K562 (cell line): ENCODE measurements at places on chromosomes 4 and X.
A peak's percentile ranks its signal among the peaks of the same experiment; 100 is the strongest.

GRCh38 chr4:65217179-65217578, 453.1 kb downstream of the EPHA5 start:
- H3K4me1 ChIP-seq: no peaks in the 10 kb centered on the region
- no peaks in the 10 kb centered on the region for H3K27me3 ChIP-seq
- DNase-seq: no peak
- H3K27ac ChIP-seq: no peak overlapping the region
- H3K4me3 ChIP-seq: no peak overlapping the region

- H3K4me3 ChIP-seq: no peak overlapping the region
- H3K27ac ChIP-seq: no peak overlapping the region
- no peak for DNase-seq
- H3K27me3 ChIP-seq: no peaks in the 10 kb centered on the region
These were observed 1.6 kb upstream of the EXOC1 start for GRCh38 chr4:55851885-55852284.

DNA sequence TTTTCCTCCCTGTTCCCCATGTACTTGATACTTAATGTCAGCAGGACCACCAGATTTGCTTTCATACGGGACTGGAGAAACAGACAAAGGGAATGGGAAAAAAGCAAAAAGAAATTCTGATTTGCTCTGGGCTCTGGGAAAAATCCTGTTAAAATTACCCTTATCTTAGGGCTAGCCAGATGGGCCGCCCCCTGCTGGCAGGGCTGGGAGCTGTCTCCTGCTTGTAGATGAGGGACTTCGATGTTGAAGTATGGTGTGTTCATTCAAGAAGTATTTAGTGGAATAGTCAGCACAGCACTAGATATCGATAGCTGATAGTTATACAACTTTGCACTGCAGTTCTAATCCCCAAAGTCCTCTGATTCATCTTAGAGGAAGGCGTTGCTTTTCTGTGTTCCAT, 45.8 kb downstream of the BCORL1 start:
- peak; percentile 52 for DNase-seq
- no peak overlapping the region for H3K4me3 ChIP-seq
- peaks cover 82% of the 10 kb centered on the region for H3K36me3 ChIP-seq
- H3K4me1 ChIP-seq: peaks cover 7% of the 10 kb centered on the region; the same call in 2 of the 3 replicates
- H3K27ac ChIP-seq: no peak overlapping the region
- no peaks in the 10 kb centered on the region for H3K27me3 ChIP-seq

GRCh38 chrX:39928704-39929378, 168.9 kb downstream of the BCOR start:
- H3K36me3 ChIP-seq: no peaks in the 10 kb centered on the region
- H3K4me1 ChIP-seq: no peaks in the 10 kb centered on the region
- H3K27me3 ChIP-seq: no peaks in the 10 kb centered on the region; the same call in 1 of the 2 replicates

DNA sequence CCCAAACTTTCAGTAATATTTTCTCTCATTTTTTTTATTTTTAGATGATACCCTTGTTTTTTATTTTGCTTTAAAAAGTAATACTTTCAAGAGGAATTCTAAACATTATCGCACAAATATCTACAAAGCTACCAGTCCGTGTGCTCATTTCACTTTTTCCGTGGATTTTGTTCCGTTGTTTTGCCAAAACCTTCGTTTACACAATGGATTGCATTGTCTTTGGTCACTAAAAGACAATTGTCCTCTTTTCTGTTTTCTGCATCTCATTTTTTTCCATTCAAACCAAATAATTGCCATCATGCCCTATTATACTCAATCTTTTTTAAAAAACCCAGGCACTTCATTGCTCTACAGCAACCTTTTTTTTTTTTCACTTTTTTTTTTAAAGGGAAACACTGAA, 214.9 kb downstream of the CXXC4 start:
- no peaks in the 10 kb centered on the region for H3K36me3 ChIP-seq
- H3K4me3 ChIP-seq: no peak overlapping the region
- no peak for DNase-seq
- no peaks in the 10 kb centered on the region for H3K4me1 ChIP-seq
- no peaks in the 10 kb centered on the region for H3K27me3 ChIP-seq
- no peak overlapping the region for H3K27ac ChIP-seq

DNA sequence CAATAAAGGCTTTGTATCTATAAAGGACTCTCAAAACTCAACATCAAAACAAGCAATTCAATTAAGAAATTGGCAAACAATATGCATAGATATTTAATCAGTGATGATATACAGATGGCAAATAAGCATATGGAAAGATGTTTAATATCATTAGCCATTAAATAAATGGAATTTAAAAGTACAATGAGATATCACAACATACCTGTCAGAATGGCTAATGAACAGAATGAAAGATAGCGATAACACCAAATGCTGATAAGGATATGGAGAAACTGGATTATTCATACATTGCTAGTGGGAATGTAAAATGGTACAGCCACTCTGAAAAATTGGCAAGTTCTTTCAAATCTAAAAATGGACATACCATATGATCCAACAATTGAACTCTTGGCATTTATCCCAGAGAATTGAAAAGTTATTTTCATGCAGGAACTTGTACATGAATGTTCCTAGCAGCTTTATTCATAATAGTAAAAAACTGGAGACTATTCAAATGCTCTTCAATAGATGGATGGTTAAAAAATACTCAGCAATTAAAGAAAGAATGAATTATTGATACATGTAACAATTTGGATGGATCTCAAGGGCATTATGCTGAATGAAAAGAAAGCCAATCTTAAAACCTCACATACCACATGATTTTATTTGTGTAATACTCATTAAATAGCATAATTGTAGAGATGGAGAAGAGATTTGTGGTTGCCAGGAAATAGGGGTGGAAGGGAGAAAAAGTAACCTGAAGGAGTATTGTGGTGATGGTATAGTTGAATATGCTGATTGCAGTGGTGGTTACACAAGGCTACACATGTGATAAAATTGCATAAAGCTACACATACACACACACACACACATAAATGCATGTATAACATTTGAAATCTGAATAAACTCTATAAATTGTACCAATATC, 45.9 kb upstream of the ALG13 start:
- H3K27ac ChIP-seq: no peak overlapping the region
- no peak for DNase-seq
- no peaks in the 10 kb centered on the region for H3K27me3 ChIP-seq
- no peak overlapping the region for H3K4me3 ChIP-seq
- H3K36me3 ChIP-seq: no peaks in the 10 kb centered on the region
- no peaks in the 10 kb centered on the region for H3K4me1 ChIP-seq

GRCh38 chr4:101345596-101346350, 1.6 kb downstream of the PPP3CA start:
- DNase-seq: peak; percentile 56
- peaks cover 21% of the 10 kb centered on the region for H3K4me1 ChIP-seq
- peak overlapping the region; percentile 77 for H3K4me3 ChIP-seq
- H3K27ac ChIP-seq: no peak overlapping the region; the same call in 2 of the 3 replicates
- peaks cover 7% of the 10 kb centered on the region for H3K27me3 ChIP-seq
- no peaks in the 10 kb centered on the region for H3K36me3 ChIP-seq

GRCh38 chr4:29278585-29278984, 1441.6 kb upstream of the PCDH7 start:
- DNase-seq: no peak
- H3K27ac ChIP-seq: no peak overlapping the region
- no peaks in the 10 kb centered on the region for H3K27me3 ChIP-seq
- no peaks in the 10 kb centered on the region for H3K4me1 ChIP-seq

DNA sequence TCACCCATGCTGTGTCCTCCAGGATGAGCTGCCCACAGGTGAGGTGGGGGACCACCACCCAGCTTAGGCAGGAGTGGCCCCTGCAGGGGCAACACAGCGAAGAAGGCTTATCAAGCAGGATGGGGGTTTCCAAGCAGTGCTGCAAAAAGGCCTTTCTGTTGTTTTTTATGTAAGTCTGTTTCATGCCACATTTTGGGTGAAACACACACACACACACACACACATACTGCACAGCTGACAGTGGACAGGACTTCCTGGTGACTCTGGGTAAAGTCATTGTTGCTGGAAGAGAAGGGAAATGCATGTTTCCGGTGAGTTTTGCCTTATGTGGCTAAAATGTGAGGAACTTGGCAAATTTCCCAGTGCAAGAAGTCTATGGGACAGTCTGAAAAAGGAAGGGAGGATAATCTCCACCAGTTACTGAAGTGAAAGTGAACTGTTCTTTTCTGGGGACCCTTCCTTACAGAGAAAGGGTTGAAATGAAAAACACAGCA, 119.2 kb downstream of the IRF2 start:
- H3K4me3 ChIP-seq: no peak overlapping the region
- peak; percentile 88 for DNase-seq
- H3K4me1 ChIP-seq: peaks cover 8% of the 10 kb centered on the region
- H3K27ac ChIP-seq: peak overlapping the region; percentile 65
- H3K36me3 ChIP-seq: no peaks in the 10 kb centered on the region

GRCh38 chr4:149836546-149836945, 20.9 kb upstream of the IQCM start:
- no peaks in the 10 kb centered on the region for H3K4me1 ChIP-seq
- DNase-seq: no peak
- no peaks in the 10 kb centered on the region for H3K27me3 ChIP-seq

- DNase-seq: no peak
- no peak overlapping the region for H3K4me3 ChIP-seq
- H3K36me3 ChIP-seq: no peaks in the 10 kb centered on the region
- no peaks in the 10 kb centered on the region for H3K27me3 ChIP-seq
- no peak overlapping the region for H3K27ac ChIP-seq
These were observed 19.7 kb downstream of the FAM47A start for GRCh38 chrX:34112459-34112858.

DNA sequence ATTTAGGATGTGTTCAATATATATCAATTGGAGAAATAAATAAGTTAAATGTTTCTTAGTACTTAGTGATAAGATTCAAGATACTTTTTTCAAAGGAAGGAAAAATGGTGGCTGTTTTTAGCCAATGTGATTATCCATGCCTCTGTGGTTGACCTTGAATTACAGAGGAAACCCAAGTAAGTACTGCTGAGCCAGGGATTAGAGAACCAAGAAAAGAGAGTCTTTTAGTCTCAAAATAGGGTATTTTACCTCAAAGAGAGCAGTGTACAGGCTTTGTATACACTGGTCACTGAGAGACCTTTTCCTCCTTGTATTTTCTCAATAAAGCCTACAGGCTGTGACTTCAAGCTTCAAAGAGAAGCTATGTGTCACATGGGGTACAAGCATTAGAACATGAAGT, 1075.3 kb downstream of the ADGRL3 start:
- no peak overlapping the region for H3K4me3 ChIP-seq
- H3K27me3 ChIP-seq: no peaks in the 10 kb centered on the region
- no peaks in the 10 kb centered on the region for H3K4me1 ChIP-seq

DNA sequence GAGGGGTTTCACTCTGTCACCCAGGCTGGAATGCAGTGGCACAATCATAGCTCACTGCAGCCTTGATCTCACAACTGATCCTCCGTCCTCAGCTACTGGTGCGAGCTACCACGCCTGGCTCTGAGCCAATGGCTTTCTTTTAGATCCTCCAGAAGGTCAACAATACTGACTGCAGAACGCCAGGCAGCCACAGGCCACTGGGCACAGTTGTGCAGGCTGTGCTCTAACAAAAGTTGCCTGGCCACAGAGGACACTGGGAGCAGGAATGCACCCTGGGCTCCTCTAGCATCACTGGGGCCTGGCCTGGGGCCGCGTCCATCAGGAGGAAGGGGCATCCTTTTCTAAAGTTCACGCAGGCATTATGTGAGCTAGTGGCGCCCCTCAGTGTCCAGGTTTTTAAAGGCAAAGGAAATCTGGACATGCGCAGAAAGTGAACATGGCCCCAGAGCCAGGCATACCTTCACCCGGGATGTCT, 14.9 kb upstream of the PORCN start:
- H3K27ac ChIP-seq: no peak overlapping the region
- no peak overlapping the region for H3K4me3 ChIP-seq
- peaks cover 16% of the 10 kb centered on the region; the same call in 2 of the 3 replicates for H3K4me1 ChIP-seq
- no peaks in the 10 kb centered on the region for H3K36me3 ChIP-seq
- no peaks in the 10 kb centered on the region for H3K27me3 ChIP-seq
- DNase-seq: peak; percentile 41

DNA sequence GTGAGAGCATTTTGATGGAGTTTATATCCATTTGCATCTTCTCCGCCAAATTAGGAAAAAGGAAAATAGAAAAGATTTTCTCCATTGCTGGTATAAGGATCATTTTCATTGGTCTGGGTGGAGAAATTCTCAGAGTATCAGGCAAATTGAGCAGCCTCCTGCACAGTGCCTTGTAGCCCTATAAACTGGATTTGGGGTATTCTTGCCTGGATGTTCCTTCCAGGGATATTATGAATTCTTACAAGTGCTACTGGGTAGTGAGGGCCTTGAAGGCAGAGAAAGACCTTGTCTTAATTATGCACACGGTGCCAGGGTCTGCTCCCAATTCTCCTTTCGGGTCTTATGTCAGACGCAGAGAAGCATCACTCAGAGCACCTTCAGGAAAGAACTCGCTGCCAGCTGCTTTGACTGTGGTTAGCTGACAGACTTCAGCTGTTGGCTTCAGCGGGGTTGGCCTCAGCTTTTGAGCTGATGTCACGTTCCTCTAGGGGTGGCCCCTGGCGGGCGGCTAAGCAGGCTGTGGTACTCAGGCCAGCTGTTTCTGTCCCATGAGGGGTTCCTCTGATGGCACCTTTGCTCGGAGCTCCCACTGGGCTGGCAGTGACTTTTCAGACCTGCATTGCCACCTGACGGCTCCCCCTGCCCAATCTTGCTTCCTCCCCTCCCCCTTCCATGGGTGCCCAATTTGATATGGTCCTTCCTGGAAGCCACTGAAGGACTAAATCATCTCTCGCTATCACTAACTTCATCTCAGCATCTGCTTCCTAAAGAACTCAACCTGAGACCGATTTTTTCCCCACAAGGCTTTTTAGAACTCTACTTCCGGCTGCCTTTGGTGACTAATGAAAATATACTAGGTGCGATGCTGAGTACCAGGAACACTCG, 519.5 kb downstream of the BCOR start:
- no peaks in the 10 kb centered on the region for H3K4me1 ChIP-seq
- H3K27me3 ChIP-seq: peaks cover 16% of the 10 kb centered on the region
- no peak overlapping the region for H3K27ac ChIP-seq
- H3K4me3 ChIP-seq: no peak overlapping the region

DNA sequence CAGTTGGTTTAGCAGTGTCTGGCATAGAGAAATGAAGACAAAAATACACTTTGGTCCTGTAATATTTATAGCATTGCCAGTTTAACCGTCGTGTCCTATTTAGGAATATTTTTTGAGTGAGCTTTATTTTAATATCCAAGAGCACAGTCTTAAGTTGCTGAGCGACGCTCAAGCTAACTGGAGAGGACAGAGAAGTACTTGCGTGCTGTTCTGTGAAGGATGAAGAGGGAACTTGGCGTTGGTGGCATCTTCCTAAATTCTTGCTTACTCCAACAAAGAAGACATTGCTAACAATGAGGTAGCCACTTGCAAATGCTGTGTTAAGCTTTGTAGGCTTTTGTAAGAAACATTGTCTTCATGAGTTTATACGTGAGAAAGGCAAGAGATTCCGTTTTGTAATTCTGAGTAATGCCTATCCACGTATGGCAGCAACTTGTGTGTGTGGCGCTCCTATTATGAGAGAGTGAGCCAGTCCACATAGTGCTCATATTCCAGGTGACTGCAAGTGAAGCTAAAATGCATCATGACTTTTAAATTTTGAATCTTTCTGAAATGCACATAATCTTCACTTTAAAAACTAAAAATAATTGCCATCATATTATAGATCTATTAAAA, 50.6 kb downstream of the SYNPO2 start:
- H3K27me3 ChIP-seq: peaks cover 8% of the 10 kb centered on the region
- no peak for DNase-seq
- no peak overlapping the region for H3K27ac ChIP-seq
- H3K4me1 ChIP-seq: no peaks in the 10 kb centered on the region
- H3K36me3 ChIP-seq: no peaks in the 10 kb centered on the region

- peak within 1 kb of the TSS; percentile 96 for H3K4me3 ChIP-seq
- H3K27ac ChIP-seq: peak within 1 kb of the TSS; percentile 79
These were observed at the start of gene TADA2B for GRCh38 chr4:7043284-7044136. Gene TADA2B, plus strand, starts transcription at chr4:7043372. Its CDS starts 208 bp downstream, at chr4:7043580.
